Hair follicular keratinocyte (primary cell): ENCODE measurements at places on chromosomes 13 and 19. TPM values are rescaled to one million over a fixed set of nuclear protein-coding genes. Genes with fewer than 3 reads are reported as not detected.

Gene LCP1
- 0.86 and 1.1 TPM in 2 replicates for total RNA-seq

Gene ZNF723
- not detected in 2 replicates for total RNA-seq

Gene ZNF793
- total RNA-seq = 1.2 and 1.9 TPM in 2 replicates

Gene SLITRK1
- not detected in 2 replicates for total RNA-seq

Gene LRG1
- not detected in 2 replicates for total RNA-seq

Gene CILP2
- total RNA-seq = 0.08 and 0.31 TPM in 2 replicates

Gene SMIM44
- not detected in 2 replicates for total RNA-seq

Gene SIRT2
- total RNA-seq = 48.7 and 64.2 TPM in 2 replicates

Gene SLC6A16
- not detected in 2 replicates for total RNA-seq

Gene FUT6
- not detected in 2 replicates for total RNA-seq

Gene NUDT19
- 17.8 and 18.7 TPM in 2 replicates for total RNA-seq

Gene EBPL
- 65.2 and 115 TPM in 2 replicates for total RNA-seq

Gene CLDN10
- total RNA-seq = 0.16 TPM in 1 of 2 replicates, not detected in the other

Gene ZFP82
- 3.4 and 3.9 TPM in 2 replicates for total RNA-seq

Gene ZNF554
- total RNA-seq = 1.1 and 1.6 TPM in 2 replicates

Gene PSG2
- total RNA-seq = not detected in 2 replicates

Gene PDX1
- total RNA-seq = not detected in 2 replicates

Gene ELSPBP1
- not detected in 2 replicates for total RNA-seq

Gene ZNF230
- 0.86 and 2.2 TPM in 2 replicates for total RNA-seq

Gene THSD8
- not detected in 2 replicates for total RNA-seq

Gene SMIM17
- total RNA-seq = 0.08 TPM in 1 of 2 replicates, not detected in the other

Gene LRRC25
- total RNA-seq = not detected in 2 replicates

Gene EBI3
- 0.23 TPM in 1 of 2 replicates, not detected in the other for total RNA-seq

Gene INSL3
- not detected in 2 replicates for total RNA-seq

Gene MEDAG
- total RNA-seq = 0.16 TPM in 1 of 2 replicates, not detected in the other

Gene SAE1
- 61.0 and 119 TPM in 2 replicates for total RNA-seq

Gene PAN3
- 10.2 and 15.1 TPM in 2 replicates for total RNA-seq

Gene COX6B1
- 481 and 564 TPM in 2 replicates for total RNA-seq

Gene ZNF83
- total RNA-seq = 8.7 and 15.8 TPM in 2 replicates
